ENCODE measurements at places on chromosomes 6 and 20. TPM values are rescaled to one million over a fixed set of nuclear protein-coding genes. Genes with fewer than 3 reads are reported as not detected.
A peak's percentile ranks its signal among the peaks of the same experiment; 100 is the strongest.

ZBTB12 gene
- polyA plus RNA-seq, result 1.6 TPM

DNA sequence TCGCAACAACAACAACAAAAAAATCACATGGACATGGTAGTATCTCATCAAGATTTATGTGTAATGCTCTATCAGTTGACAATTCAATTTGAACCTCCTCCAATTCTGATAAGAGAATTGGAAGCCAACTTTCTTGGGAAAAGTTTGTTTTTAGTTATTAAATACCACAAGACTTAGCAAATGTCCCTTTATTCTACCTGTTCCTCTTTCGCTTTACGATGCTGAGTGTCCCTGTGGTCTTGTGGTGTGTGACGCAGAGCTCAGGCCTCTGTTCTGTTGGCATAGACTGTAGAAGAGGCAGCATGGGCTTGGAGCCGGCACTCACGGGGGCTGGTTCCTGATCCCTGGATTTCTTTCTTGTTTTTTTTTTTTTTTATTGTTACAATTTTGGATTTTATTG lies 76.7 kb downstream of the PSMB1 start:
- no peaks in the 10 kb centered on the region for H3K27me3 ChIP-seq
- no peaks in the 10 kb centered on the region for H3K36me3 ChIP-seq
- no peak overlapping the region for H3K27ac ChIP-seq
- no peaks in the 10 kb centered on the region for H3K4me1 ChIP-seq
- H3K4me3 ChIP-seq, result no peak overlapping the region
- no peak for DNase-seq

- H3K27ac ChIP-seq, result peak within 1 kb of the TSS; percentile 29
- peak within 1 kb of the TSS; percentile 50 for H3K4me3 ChIP-seq
- peak; percentile 88 for DNase-seq
- H3K36me3 ChIP-seq, result no peaks in the 10 kb centered on the region
Measured at GRCh38 chr6:116615937-116616736, at the start of gene RSPH4A. Gene RSPH4A (plus strand): TSS chr6:116616479. CDS start chr6:116616624, 145 bp downstream.

GRCh38 chr20:33674294-33675135 lies at the start of gene NECAB3:
Gene NECAB3 (minus strand): TSS chr20:33674428. CDS start chr20:33674352, 76 bp downstream.
- peak within 1 kb of the TSS; percentile 70 for H3K27ac ChIP-seq
- DNase-seq, result peak; percentile 85
- H3K27me3 ChIP-seq, result no peaks in the 10 kb centered on the region
- peaks cover 5% of the 10 kb centered on the region for H3K36me3 ChIP-seq

GRCh38 chr6:133160536-133160935 lies 80.6 kb upstream of the EYA4 start:
- no peaks in the 10 kb centered on the region for H3K27me3 ChIP-seq
- H3K4me3 ChIP-seq, result no peak overlapping the region
- H3K27ac ChIP-seq, result no peak overlapping the region
- no peaks in the 10 kb centered on the region for H3K4me1 ChIP-seq

DNA sequence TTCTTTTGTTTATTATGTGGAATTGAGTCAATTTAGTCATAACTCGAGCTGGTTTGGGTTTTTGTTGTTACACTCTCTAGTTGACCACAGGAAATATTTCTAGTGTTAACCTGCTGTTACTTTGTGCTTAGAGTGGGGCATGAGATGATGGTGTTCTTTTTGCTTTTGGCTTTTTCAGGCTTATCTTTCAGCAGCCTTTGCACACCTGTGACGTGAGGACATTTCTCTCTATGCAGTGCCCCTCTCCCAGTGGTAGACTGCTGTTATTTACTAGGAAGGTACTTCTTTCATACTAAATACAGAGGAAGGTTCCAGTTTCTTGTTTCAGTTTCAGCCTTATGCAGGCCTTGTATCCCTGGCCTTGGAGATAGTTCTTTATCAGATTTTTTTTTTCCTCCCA lies 766.8 kb upstream of the MAN1A1 start:
- no peak overlapping the region for H3K4me3 ChIP-seq
- DNase-seq, result no peak
- no peaks in the 10 kb centered on the region for H3K36me3 ChIP-seq
- no peaks in the 10 kb centered on the region for H3K27me3 ChIP-seq

- H3K36me3 ChIP-seq, result no peaks in the 10 kb centered on the region
- H3K4me3 ChIP-seq, result peak overlapping the region; percentile 22
- peak; percentile 95 for DNase-seq
- H3K27ac ChIP-seq, result peak overlapping the region; percentile 8
- H3K4me1 ChIP-seq, result no peaks in the 10 kb centered on the region
Measured at GRCh38 chr6:30877419-30878262, 6.7 kb upstream of the DDR1 start.

SUMO4 gene
- polyA plus RNA-seq, result not detected

DNA sequence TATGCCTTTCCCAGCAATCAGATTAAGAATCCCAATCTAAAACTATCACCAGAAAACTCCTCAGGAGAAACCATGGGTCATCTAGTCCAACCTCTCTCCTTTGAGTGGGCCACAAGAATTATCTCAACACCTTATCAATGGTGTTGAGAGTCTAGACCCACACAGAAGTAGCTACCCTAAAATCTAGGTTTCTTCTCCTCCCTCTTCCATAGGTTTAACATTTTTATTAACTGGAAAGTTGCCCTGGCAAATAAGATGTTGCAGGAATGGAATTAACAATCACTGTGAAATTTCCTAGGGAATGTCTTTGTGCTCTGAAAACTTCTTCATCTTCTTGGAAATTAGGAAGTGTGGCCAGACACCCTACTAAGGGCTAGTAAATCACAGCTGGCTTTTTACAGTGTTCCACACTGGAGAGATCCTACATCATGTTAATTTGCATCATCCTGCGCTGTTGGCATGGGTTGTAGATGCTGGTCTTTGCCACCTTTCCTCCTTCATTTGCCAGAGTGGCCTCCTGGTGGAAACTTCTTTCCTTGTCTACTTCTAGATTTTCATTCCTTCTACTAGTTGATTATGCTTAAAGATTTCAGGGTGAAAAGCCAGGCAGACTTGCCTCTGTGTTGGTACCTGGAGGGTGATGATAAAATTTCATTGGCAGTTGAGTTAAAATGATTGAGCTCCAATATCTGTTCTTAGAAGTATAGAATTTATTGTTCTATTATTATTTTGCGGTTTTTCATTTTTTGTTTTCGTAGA lies 2.7 kb downstream of the TNFAIP3 start:
- H3K27me3 ChIP-seq, result no peaks in the 10 kb centered on the region
- peaks cover 14% of the 10 kb centered on the region for H3K4me1 ChIP-seq
- H3K4me3 ChIP-seq, result peak overlapping the region; percentile 66
- H3K36me3 ChIP-seq, result no peaks in the 10 kb centered on the region
- DNase-seq, result no peak
- no peak overlapping the region for H3K27ac ChIP-seq

DNA sequence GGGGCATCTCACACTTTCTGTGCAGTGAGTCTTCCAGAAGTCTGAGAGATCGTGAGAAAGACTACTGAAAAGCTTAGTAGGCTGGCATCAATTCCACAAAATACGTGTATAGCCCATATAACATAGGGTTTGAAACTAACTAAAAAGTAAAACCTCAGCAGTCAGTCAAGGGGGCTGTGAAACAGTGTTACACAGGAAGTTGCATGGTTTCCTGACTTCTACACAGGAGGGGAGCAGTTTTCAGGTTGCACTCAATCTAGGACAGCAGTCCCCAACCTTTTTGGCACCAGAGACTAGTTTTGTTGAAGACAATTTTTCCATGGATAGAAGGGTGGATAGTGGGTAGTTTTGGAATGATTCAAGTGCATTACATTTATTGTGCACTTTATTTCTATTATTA lies 4.7 kb upstream of the LY86 start:
- no peak overlapping the region for H3K4me3 ChIP-seq
- DNase-seq, result no peak
- no peak overlapping the region for H3K27ac ChIP-seq

DNA sequence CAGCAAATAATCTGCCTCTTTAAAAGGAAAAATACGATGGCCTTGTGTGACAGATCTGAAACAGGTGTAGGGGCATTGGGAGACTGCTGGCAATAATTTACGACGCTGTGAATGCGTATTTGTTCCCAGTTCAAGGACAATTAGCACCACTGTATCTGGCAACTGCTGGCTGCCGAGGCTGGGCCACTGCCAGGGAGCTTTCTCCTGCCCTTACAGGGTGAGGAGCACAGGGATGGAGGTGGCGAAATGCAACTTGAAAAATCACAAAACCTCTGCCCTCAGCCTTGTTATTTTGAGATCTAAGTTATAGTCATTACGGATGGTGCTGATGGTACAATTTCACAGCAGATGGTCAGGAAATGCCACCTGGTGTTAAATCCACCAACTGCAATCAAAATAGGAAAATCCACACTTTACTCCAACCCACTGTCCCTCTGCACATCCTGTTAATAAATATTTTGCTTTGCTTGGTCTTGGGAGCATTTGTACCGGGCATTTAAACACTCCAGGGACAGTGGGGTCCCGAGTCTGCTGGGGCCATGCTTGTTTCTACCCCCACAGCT lies 6.4 kb downstream of the MYLK4 start:
- H3K36me3 ChIP-seq, result no peaks in the 10 kb centered on the region
- H3K27ac ChIP-seq, result no peak overlapping the region
- H3K4me3 ChIP-seq, result no peak overlapping the region

- no peaks in the 10 kb centered on the region for H3K4me1 ChIP-seq
- peak; percentile 29 for DNase-seq
- no peak overlapping the region for H3K4me3 ChIP-seq
Measured at GRCh38 chr20:43744966-43745730, 18.3 kb upstream of the GTSF1L start.

BMP7 gene
- polyA plus RNA-seq, result not detected

CALHM5 gene
- 0.66 TPM for polyA plus RNA-seq

DNA sequence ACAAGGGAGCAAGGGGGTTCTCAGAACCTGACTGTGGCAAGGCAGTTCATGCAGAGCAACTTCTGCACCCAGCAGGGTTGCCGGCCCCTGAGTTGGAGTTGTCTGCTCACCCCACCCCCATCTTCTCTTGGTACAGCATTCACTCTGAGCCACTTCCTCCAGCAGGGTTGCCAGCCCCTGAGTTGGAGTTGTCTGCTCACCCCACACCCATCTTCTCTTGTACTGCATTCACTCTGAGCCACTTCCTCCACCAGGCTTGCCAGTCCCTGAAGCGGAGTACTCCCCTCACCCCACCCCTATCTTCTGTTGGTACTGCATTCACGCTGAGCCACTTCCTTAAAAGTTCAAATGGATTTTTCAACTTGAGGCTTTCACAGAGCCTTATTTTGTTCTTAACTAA lies 79.7 kb upstream of the SYNDIG1 start:
- no peak overlapping the region for H3K27ac ChIP-seq
- no peaks in the 10 kb centered on the region for H3K27me3 ChIP-seq
- DNase-seq, result no peak
- H3K36me3 ChIP-seq, result no peaks in the 10 kb centered on the region
- no peaks in the 10 kb centered on the region for H3K4me1 ChIP-seq
- no peak overlapping the region for H3K4me3 ChIP-seq

ENTPD6 gene
- polyA plus RNA-seq, result 84.1 TPM

DNA sequence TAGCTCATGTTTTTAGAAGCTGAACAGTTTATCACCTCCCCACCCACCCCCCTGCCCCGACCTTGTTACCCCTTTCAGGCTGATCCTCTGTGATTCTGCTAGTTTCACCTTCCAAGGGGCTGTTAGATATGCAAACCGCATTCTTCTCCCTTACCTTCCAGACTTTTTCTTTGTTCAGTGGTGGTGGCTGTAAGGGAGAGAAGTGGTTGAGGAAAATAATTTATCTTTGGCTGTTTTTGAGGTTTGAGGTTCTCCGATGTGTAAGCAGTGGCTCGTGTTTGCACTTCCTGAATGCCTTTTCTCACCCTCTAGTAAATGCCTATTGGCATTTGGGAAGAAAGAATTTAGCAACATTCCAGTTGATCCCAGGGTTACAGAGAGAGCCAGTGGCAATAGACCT lies 69.4 kb upstream of the KCNG1 start:
- no peak overlapping the region for H3K4me3 ChIP-seq
- DNase-seq, result no peak
- H3K27me3 ChIP-seq, result peaks cover 13% of the 10 kb centered on the region
- no peaks in the 10 kb centered on the region for H3K4me1 ChIP-seq

DNA sequence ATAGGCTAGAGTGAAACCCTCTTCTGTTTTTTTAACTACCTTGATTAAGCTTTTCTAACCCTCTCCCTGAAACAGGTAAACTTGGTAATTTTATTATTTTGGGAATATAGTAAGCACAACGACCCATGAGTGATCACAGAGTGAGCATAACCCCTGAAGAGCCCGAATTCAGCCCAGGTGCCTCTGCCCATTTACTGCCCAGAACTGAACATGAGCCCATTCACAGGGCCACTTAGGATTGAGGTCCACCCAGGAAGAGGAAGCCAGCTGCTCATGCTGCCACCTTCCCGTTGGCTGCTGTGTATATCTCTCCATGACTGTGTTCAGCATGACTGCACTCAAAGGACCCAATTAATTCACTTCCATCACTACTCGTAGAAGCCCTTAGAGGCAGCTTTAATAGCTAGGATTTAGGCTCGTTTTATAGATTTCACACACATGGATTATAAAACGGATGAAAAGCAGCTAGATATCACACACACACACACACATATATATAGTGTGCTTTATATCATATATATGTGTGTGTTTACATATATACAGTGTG lies 8.3 kb upstream of the PDE10A start:
- no peak for DNase-seq
- no peaks in the 10 kb centered on the region for H3K27me3 ChIP-seq
- H3K4me3 ChIP-seq, result no peak overlapping the region
- H3K27ac ChIP-seq, result no peak overlapping the region
- no peaks in the 10 kb centered on the region for H3K4me1 ChIP-seq

GRCh38 chr6:34606477-34607265 lies 50.5 kb upstream of the SPDEF start:
- H3K4me1 ChIP-seq, result peaks cover 7% of the 10 kb centered on the region
- DNase-seq, result no peak
- no peaks in the 10 kb centered on the region for H3K27me3 ChIP-seq
- peaks cover 8% of the 10 kb centered on the region for H3K36me3 ChIP-seq
- no peak overlapping the region for H3K4me3 ChIP-seq
- no peak overlapping the region for H3K27ac ChIP-seq

- H3K4me3 ChIP-seq, result no peak overlapping the region
- H3K27me3 ChIP-seq, result no peaks in the 10 kb centered on the region
- H3K27ac ChIP-seq, result no peak overlapping the region
- no peak for DNase-seq
- H3K36me3 ChIP-seq, result no peaks in the 10 kb centered on the region
Measured at GRCh38 chr6:46799657-46800056, 6.5 kb downstream of the MEP1A start.

DNA sequence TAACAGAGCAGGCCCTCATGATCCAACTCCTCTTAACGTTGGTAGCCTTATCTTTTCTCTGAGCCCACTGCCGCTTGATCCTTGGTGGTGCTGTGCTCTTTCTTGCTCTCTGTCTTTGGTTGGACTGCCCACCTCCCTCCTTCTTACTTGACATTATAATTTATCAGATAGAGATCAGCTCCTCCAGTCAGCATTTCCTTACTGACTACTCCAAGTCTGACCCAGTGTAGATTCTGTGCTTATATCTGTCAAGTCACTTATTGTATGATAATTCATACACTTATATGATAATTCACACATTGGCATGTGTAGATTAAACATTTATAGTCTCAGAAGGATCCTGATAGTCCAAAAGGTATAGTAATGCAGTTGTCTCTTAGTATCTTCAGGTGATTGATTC lies 18.1 kb downstream of the PTPRA start:
- H3K4me3 ChIP-seq, result no peak overlapping the region
- peaks cover 3% of the 10 kb centered on the region for H3K4me1 ChIP-seq
- DNase-seq, result no peak
- peaks cover 3% of the 10 kb centered on the region for H3K36me3 ChIP-seq
- H3K27ac ChIP-seq, result no peak overlapping the region

- peak; percentile 80 for DNase-seq
- peak overlapping the region; percentile 21 for H3K27ac ChIP-seq
- H3K4me3 ChIP-seq, result no peak overlapping the region
- H3K4me1 ChIP-seq, result no peaks in the 10 kb centered on the region
Measured at GRCh38 chr20:49796600-49797343, 15.9 kb upstream of the SLC9A8 start.
